ENCODE measurements at places on chromosomes 5 and 9.

DNA sequence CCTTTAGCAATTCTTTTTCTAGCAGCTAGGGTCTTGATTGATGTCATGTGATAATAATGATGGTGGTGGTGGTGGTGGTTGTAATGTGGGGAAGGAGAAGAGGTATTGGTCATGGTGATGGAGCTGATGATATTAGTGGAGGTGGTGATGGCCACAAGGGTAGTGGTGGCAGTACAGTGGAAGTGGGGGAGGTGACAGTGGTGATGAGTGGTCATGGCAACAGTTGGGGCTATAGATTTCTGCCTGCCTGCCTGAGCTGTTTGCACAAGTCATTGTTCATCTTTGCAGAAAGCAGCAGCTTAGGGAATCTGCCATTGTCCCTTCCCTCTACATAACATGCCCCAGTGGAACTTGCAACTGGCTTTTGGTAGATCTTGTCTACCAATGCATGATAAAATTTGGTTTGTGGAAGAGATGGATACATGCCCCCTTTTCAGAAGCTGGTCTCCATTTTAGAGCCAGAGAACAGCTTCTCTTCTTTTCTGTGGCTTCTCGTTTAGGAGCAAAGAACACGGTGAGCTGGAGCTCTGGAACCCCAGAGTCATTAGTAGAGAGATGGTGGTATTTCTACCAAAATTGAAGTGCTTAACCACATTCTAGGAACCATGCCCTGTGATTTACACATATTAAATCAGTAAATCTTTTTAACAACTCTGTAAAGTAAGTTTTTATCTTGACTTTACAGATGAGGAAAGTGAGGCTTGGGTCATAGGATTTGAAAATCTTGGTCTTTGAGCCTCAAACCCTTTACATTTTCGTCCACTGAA is 100.3 kb downstream of the AOPEP start:
- DNase-seq: no peak

GRCh38 chr9:134065612-134066419 is 2.0 kb downstream of the BRD3 start:
- DNase-seq: peak; percentile 55

- DNase-seq: no peak
Measured at GRCh38 chr9:13445103-13445500, 165.6 kb upstream of the MPDZ start.

DNA sequence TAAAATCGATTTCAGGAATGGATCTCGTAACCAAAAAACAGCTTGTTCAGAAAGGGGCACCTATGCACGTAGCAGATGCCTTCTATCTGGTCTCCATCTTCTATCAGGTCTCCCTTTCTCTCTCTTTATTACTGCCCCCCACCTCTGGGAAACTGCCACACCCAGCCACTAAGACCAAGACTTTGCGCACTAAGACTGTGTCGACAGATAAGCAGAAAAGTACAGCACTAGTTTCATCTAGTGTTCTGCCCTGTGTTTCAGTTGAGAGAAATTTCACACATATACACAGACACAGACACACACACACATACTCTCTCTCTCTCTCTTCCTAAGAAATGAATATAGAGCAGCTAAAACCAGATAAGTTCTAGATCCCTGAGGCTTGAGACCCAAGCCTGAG is 210.1 kb upstream of the MAP3K1 start:
- DNase-seq: no peak

- no peak for DNase-seq
Measured at GRCh38 chr5:2194236-2194555, 311.5 kb upstream of the IRX4 start.

GRCh38 chr5:157721159-157721558 is 10.1 kb upstream of the THG1L start:
- no peak for DNase-seq

GRCh38 chr9:106929471-106930177 is 66.7 kb downstream of the ZNF462 start:
- DNase-seq: no peak

DNA sequence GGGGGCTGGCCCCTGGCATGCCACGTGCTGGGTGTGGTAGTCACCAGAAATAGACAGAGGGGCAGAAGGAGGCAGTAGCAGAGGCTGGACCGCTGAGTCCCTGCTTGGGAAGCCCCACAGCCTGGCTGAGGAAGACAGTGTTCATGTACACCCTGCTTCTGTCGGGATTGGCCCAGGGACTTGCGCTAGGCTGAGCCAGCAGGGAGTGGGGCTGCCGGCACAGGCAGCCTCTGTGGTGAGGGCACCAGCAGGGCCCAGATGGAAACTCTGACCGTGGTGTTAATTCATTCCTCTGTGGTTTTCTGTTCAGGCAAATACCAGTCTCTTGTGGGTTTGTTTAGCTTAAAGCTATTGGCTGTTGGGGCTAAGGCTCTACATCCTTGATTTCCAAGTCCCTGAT is 108.6 kb upstream of the RAD23B start:
- no peak for DNase-seq

GRCh38 chr5:112886975-112887374 is 25.9 kb downstream of the SRP19 start:
- no peak for DNase-seq

DNA sequence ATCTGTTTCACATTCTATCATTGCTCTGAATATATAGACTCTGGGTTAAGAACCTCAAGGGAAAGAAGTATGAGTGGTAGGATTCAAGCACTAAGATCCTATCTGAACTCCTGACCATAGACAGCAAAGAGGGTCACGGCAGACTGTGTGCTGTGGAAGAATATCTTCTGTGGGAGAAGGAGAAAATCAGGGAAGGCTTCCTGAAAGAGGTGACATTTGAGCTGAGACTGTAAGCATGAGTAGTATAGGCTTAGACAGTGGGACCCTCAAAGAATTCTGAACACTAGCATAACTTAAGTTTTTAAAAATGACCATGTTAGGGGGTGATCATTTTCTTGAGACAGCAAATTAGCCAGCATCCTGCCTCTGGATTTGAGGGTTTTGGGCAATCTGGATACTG is 3.9 kb downstream of the FRRS1L start:
- no peak for DNase-seq

DNA sequence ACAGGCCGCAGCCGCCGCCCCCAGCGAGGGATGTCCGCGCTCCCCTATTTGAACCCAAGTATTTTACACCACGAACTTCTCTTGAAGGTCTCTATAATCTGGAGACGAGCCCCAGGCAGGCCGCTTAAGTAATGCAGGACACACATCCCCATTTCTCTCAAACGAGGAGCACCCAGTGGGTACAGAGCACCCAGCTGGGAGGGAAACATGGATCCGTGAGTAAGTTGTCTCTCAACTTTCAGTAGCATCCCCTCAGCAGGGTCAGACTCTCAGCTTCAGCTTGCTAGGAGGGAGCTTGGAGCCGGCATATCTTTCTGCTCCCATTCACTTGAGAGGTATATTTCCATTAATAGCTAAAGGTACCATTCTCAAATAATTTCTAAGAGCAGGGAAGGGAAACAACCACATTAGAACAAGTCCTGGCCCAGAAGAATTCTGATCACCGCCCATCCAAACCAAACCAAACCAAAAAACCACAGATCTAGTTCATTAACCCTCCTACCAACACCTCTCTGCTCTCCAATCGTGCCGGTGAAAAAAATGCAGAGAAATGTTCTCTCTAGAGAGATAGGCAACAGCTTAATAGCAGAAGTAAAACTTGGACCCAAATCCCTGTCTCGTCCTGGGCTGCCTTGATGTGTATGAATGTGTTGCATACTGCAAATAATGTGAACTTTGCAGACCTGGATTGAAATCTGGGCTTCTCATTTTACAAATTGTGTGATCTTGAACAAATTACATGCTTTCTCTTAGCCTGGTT is 910 bp downstream of the TDRD7 start:
- peak; percentile 39 for DNase-seq

DNA sequence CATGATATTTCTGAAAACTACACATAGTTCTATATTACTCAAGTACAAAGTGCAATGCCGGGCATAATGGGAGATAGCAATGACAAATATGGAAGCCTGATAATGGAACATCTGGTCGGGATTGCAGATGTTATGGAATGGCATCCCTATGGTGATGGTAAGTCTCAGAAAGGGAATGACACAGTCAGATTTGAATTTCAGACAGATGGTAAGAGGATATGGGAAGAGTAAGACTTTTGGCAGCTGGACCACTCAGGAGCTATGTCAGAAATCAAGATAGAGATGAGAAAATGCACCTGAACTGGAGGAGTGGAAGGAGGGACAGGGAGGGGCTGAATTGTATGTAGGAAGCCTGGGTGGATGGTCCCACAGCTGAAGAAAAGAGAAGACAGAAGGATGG is 200.0 kb downstream of the DTWD2 start:
- DNase-seq: no peak

DNA sequence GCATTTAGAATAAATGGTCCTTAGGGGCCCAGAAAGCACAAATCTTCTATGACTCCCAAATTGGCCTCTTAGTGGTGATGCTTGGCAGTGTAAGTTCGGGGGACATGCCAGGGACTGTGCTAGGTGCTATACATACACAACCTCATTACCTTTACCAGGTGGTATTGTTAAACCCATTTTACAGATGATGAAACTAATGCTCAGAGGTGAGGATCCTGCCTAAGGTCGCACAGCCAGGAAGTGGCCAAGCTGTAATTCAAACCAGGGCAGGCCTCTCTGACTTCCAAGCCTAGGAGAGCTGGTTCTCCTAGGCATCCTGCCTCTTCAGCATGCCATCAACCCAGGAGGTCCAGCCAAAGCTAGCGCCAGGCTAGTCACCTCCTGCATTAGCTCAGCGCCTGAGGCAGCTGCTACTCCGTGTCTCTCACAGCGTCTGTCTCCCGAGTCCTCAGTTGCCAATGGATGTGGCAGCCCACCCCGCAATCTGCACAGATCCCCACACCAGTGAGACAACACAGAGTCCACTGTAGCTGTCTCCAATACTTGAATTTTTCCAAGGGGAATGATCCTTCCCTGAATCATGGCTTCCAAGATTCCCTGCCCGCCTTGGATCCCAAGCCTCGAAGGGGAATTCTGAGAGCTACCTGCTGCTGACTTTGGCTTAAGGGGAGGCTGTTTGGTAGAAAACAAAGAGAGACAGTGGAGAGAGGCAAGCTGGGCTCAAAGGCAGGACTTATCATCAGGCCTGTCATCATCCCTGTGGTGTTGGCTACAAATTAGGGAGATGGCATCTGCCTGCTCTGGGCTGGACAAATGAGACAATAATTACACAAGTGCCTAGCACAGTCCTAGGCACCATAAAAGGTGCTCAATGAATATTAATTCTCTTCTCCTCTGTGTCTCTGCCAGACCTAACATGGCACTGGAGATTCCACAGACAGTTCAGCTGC is 52.6 kb downstream of the CRB2 start:
- DNase-seq: no peak

DNA sequence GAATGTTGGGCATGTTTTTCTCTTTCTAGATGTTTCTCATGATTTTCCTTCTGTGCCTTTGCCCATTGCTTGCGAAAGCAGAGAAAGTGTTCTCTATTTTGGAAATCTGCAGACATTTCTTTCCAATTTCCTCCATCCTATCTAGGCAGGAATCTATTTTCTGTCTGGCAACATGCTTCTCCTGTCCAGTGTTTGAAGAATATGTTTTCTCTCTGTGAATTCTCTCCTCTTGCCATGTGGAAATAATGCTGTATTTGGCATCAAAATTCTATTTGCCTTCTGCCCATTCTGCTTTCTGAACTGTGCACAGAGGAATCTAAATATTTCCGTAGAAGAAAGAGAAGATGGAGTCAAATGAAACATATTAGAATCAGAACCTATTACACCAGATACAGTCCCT is 833.3 kb downstream of the CDH9 start:
- DNase-seq: no peak

GRCh38 chr5:1321576-1321975 is 23.3 kb downstream of the CLPTM1L start:
- DNase-seq: no peak

- no peak for DNase-seq
Measured at GRCh38 chr5:150361301-150361700, 3.8 kb downstream of the TCOF1 start.

DNA sequence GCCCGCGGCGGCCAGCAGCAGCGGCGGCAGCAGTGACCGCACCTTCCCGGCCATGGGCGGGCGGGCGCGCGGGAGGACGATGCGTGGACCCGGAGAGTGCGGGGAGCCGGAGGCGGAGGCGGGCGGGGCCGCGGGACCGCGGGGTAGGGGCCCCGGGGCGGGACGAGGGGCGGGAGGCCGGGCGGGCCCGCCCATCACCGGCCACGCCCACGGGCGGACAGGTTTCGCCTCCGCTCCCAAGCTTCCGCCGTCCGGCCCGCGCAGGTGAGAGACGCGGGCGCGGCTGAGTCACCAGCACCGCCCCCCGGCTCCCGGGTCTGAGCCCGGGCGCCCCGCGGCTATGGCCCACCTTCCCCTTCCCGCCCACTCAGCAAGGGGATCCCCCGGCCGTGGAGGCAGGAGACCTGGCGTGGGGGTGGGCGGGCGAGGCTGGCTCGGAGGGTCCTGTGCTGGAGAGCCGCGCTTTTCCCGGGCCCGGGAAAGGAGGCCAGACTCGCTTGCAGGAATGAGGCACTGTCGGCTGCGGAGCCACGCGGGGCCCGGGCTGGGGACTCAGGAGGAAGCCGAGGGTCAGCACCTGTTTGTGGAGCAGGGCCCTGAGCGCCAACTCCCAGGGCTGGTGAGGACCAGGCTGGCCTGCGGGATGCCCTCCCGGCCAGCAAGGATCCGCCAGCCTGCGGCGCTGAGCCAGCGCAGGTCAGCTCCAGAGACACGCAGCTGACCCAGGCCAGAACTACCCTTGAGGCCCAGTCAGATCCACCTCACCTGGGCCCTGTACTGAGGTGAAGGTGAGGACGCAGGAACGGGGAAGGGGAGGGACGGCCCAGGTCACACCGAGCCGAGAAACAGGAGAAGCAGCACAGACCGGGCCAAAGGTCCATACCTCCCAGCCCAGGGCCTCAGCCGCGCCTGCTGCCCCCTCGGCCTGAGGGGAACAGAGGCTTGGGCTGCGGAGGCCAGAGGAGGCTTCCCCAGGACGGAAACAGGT is at the start of gene ENTPD2:
Gene ENTPD2 (minus strand): TSS at position 118 of the 988 bp plus-strand sequence. CDS start 64 bp downstream, at position 54.
- no peak for DNase-seq

DNA sequence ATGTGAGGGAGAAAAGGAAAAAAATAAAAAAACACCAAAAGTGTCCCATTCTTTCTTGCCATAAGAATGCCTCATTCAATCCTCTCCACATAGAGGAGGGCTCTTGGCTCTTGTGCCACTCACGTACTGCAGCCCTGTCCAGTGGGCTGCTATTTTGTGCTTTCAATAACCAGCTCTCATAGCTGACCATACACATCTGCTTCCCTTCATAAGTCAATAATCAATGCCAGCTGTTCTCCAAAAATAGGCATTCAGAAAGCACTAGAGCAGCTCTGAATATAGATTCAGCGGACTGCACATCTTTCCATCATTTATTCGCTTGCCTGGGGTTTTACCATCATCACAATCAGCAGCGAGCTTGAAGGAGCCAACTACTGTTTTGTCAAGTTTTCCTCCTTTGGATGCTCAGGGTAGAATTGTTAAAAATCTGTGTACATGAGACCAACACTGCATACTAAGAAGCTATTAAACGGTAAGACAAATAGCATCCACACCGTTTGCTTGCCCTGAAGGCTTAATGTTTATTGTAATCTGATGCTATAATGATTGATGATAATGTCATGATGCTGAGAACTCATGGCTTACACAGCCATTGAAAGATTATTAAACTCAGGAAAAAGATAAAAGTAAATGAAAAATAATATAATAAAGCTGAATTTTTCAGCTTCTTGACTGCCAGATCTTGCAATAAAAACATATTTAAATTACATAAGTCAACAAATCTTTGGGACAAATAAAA is 80.0 kb downstream of the OXCT1 start:
- DNase-seq: no peak
